ENCODE measurements at places on chromosomes 5 and 9. TPM values are rescaled to one million over a fixed set of nuclear protein-coding genes. Genes with fewer than 3 reads are reported as not detected.

DNA sequence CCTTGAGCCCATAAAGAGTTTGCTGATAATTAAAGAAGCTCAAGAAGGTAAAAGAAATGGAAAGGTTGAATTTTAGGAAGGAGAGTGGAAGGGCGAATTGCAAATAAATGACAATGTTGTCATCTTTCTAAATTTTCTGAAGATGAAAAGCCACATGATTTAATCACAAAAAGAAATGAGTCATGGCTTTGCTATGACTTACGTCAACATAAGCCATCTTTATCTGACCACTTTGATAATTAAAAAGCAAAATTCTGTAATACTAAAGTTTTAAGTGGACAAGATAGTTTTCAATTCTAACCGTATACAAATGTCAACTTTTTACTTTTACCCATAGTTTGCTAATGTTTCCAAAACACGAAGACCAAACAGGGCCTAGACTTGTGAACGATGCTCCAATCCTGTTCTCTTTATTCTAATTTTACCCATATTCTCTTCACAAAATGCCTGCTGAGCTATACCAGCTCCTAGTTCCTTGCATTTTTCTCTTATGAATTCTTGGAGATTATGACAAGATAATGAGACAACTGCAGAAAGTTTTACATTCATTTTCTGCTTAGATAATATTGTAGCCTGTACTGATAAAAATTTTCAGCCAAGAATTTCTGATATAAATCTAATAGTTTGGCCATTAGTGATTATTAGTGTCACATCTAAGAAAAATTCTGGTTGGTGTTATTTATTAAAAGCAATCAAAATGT, 21.8 kb upstream of the PRUNE2 start:
- no peak overlapping the region for H3K4me3 ChIP-seq
- H3K4me1 ChIP-seq = no peaks in the 10 kb centered on the region
- no peaks in the 10 kb centered on the region for H3K27me3 ChIP-seq
- no peaks in the 10 kb centered on the region for H3K36me3 ChIP-seq
- no peak for DNase-seq

DNA sequence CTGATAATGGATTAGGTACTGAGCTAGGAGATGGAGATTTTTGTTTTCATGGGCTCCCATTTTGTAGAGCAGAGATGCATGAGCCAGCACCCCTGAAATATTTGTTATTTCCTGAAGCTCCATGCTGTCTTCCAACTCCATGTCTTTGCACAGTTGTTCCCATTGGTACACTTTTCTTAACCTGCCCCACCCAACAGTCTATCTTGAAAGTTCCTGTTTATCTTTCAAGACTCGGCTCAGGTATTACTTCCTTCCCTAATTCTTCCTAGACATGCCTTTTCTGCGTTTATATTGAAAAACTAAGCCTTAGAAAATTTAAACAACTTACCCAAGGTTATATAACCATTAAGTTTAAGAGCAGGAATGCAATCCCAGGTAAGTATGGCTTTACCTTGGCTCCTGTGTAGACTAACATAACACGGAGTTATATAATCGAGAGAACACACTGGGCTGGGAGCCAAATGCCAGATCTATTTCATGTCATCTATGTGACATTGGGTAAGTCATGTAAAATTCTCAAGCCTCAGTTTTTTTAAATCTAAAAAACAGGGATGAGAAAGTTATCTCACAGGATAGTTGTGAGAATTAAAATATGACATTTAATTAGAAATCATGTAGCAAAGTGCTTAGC, 67.4 kb downstream of the LIX1 start:
- no peak overlapping the region for H3K4me3 ChIP-seq
- no peaks in the 10 kb centered on the region for H3K36me3 ChIP-seq
- peaks cover 13% of the 10 kb centered on the region for H3K4me1 ChIP-seq
- H3K27ac ChIP-seq = no peak overlapping the region

GRCh38 chr5:54837981-54838380, 147.4 kb downstream of the ESM1 start:
- H3K36me3 ChIP-seq = no peaks in the 10 kb centered on the region
- no peak overlapping the region for H3K4me3 ChIP-seq
- no peak for DNase-seq

DNA sequence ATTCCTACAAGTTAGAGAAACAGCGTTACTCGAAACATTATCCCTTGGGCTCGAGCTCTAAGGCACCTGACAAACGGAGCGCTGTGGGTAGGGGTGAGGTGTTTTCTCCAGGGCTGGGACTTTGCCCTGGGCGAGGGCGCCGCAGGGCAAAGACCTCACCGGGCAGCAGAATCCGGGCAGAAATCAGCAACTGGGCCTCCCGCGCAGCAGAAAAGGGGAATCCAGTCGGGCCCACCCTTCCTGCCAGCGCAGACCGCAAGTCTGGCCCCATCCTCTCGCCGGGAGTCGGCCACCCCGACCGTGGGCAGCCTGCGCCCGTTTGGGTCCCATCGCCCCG, 430 bp upstream of the MSH3 start:
- peaks cover 11% of the 10 kb centered on the region for H3K4me1 ChIP-seq
- no peaks in the 10 kb centered on the region for H3K27me3 ChIP-seq
- H3K36me3 ChIP-seq = peaks cover 18% of the 10 kb centered on the region
- peak; percentile 54 for DNase-seq

DNA sequence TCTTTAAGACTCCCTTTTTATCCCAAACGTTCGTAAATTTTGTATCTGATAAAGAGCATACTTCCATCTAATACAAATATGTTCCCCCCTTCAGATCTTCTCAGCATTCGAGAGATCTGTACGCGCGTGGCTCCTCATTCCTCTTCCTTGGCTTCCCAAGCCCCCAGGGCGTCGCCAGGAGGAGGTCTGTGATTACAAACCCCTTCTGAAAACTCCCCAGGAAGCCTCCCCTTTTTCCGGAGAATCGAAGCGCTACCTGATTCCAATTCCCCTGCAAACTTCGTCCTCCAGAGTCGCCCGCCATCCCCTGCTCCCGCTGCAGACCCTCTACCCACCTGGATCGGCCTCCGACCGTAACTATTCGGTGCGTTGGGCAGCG, 19.9 kb downstream of the CDKN2A start:
- peaks cover 96% of the 10 kb centered on the region for H3K27me3 ChIP-seq
- DNase-seq = no peak
- H3K4me3 ChIP-seq = peak overlapping the region; percentile 92
- peaks cover 40% of the 10 kb centered on the region for H3K4me1 ChIP-seq
- H3K36me3 ChIP-seq = peaks cover 2% of the 10 kb centered on the region

DNA sequence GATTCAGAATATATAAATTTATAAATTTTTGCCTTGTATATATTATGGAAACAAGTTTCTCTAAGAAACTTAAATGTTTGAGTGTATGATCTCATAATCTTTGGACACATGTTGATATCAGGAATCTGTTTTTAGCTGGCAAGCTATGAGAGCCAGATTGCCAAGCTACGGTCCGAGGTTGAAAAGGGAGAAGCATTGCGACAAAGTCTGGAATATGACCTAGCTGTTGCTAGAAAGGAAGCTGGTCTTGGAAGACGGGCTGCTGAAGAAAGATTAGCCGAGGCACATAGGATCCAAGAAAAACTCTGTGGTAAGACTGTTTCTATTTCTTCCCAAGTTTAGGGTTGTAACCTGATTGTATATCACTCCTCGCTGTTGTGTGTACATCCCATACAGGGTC, 25.9 kb downstream of the CCDC171 start:
- no peak for DNase-seq
- H3K4me1 ChIP-seq = no peaks in the 10 kb centered on the region
- peaks cover 2% of the 10 kb centered on the region for H3K36me3 ChIP-seq
- H3K4me3 ChIP-seq = no peak overlapping the region
- H3K27ac ChIP-seq = no peak overlapping the region
- H3K27me3 ChIP-seq = no peaks in the 10 kb centered on the region

DNA sequence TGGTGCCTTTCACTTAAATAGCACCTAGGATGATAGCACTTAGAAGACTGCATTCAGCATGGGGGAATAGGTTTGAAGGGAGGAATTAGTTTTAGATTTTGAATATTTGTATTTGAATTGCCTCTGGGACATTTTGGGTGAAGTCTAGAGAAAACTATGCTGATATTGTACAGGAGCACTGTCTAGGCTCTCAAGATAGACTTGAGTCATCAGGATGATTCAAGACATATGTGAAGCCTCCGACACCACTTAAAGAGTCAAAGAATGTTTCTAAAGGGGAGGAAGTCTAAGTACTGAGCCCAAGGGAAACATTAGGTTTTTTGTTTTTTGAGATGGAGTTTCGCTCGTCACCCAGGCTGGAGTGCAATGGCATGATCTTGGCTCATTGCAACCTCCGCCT, 63.9 kb upstream of the CCDC180 start:
- H3K4me1 ChIP-seq = peaks cover 11% of the 10 kb centered on the region
- no peak overlapping the region for H3K4me3 ChIP-seq
- DNase-seq = no peak
- H3K27me3 ChIP-seq = no peaks in the 10 kb centered on the region
- H3K36me3 ChIP-seq = no peaks in the 10 kb centered on the region
- no peak overlapping the region for H3K27ac ChIP-seq

GRCh38 chr5:62330302-62330701, 24.3 kb downstream of the KIF2A start:
- H3K27ac ChIP-seq = peak overlapping the region; percentile 89
- peak overlapping the region; percentile 53 for H3K4me3 ChIP-seq
- H3K4me1 ChIP-seq = peaks cover 68% of the 10 kb centered on the region
- no peak for DNase-seq
- no peaks in the 10 kb centered on the region for H3K27me3 ChIP-seq
- peaks cover 10% of the 10 kb centered on the region for H3K36me3 ChIP-seq

DNA sequence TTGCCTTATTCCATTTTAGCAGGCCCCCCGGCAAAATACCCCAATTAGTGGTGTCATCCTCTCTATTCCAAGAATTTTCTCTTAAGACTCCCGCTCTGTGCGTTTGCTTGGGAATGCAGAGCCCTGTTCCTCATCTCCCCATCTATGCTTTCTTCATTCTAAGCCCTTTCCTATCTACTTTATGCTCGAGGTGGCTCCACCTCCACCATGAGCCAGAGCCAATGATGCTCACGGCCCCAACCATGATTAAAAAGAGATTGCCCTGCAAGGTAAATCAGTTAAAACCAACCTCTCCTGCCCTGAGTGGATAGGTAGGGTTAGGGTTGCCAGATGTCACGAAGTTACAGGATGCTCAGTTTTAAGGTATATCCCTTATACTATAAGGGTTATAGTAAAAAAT, 677 bp upstream of the TXNDC15 start:
- peaks cover 11% of the 10 kb centered on the region for H3K36me3 ChIP-seq
- DNase-seq = peak; percentile 21
- H3K4me3 ChIP-seq = peak overlapping the region; percentile 98

Gene ADAMTS6
- total RNA-seq = 1.6 TPM

- peak overlapping the region; percentile 56 for H3K27ac ChIP-seq
- H3K4me3 ChIP-seq = peak overlapping the region; percentile 77
- H3K36me3 ChIP-seq = peaks cover 45% of the 10 kb centered on the region
- DNase-seq = peak; percentile 63
Observed at GRCh38 chr5:378301-378891, 56.9 kb downstream of the AHRR start.

DNA sequence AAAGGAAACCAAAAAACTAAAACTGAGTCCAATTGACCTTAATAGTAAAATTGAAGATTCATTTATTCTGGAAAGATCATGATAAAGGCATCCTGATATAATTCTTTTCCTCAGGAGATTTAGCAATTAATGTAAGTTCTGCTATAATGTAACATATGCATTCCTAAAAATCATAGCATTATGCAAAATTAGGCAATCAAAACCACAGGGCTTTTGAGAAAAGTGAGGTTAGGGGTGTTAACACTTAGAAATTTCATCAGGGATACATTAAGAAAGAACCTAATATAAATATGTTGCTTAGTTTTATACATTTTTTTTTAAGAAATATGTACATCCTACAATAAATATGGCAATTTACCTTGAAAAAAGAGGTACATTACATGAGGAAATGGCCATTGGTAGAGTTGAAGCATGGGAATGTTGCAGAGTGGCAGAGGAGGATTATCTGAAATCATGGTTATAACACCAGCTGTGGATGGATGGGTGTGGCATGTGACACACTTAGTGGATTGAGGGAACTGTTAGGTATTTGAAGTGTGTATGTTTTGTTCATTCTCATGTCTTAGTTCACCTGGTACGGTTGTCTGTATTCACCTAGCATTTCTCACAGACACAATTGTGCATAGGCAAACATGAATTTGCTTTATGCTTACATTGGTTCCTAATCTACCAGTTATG, 51.1 kb downstream of the CCNH start:
- peaks cover 3% of the 10 kb centered on the region for H3K36me3 ChIP-seq
- peaks cover 5% of the 10 kb centered on the region for H3K4me1 ChIP-seq
- H3K27me3 ChIP-seq = no peaks in the 10 kb centered on the region
- H3K4me3 ChIP-seq = no peak overlapping the region
- no peak overlapping the region for H3K27ac ChIP-seq

Gene FOXD4L6
- total RNA-seq = 0.21 TPM

Gene NR2F1-AS1
- total RNA-seq = 0.93 TPM

DNA sequence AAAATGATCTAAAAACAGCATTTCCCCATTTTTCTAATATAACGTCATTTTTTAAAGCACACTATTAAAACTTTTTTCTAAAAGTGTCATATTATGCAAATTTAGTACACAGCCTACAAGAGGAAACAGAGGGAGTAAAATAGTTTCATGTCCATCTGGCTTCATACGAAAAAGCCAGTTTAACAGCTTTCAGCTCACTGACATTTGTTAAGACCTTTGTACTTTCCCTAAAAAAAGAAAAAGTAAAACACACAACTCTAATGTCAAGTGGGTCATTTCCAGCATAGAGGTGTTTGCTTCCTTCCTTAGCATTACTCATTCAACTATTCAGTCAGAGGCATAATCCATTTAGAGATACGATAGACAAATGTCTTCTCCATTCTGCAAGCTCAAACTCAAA, 49.4 kb downstream of the ABHD17B start:
- H3K36me3 ChIP-seq = peaks cover 9% of the 10 kb centered on the region
- no peak overlapping the region for H3K27ac ChIP-seq
- peaks cover 23% of the 10 kb centered on the region for H3K4me1 ChIP-seq
- no peaks in the 10 kb centered on the region for H3K27me3 ChIP-seq
- DNase-seq = no peak
- H3K4me3 ChIP-seq = no peak overlapping the region
